Naive thymus-derived CD4-positive, alpha-beta T cell (primary cell): ENCODE measurements at places on chromosomes 3 and 15. TPM values are rescaled to one million over a fixed set of nuclear protein-coding genes. Genes with fewer than 3 reads are reported as not detected.

DNA sequence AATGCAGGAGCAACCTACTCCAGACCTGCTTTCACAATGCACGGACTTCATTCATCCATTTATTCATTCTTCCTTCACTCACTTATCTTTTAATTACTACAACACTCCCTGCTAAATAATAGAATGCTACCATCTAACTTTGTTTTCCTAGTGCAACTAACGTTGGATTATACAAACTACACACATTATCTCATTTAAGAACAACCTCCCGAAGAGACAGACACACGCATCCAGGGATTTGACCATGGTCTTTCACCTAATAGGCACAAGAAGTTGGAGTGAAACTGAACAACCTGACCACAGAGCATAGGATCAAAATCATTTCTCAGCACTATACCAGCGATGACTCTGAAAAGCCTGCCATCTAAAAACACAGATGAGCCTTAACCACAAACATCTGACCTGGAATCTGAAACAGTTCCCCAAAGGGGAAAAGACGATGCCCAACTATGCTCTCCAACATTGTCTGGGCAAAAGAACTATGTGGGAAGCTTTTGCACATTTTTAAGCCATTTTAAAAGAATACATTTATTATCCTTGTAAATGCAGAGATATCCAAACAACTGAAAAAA, 21.0 kb downstream of the ZNF385D start:
- no peaks in the 10 kb centered on the region for H3K4me1 ChIP-seq
- no peak overlapping the region for H3K4me3 ChIP-seq

GRCh38 chr3:142706321-142707127, 17.3 kb upstream of the TRPC1 start:
- DNase-seq = no peak
- H3K27ac ChIP-seq = no peak overlapping the region
- no peaks in the 10 kb centered on the region for H3K27me3 ChIP-seq
- H3K36me3 ChIP-seq = no peaks in the 10 kb centered on the region
- H3K4me3 ChIP-seq = no peak overlapping the region

DNA sequence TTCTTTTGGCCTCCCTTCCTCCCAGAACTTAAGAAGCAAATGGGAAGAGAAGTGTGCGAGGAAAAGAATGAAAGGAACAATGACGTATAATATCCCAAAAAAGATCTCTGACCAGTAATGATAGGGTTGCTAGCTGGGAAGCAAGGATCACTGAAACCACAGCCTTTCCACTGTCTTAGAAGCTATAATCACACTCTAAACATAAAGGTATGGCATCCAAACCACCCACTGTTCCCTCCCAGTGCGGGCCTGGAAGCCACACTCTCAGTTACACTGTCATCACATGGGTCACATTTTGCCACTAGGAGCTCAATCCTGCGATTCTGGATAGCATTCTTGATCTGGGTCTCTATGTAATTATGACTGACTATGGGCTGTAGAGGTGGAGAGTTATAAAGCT, 131.6 kb upstream of the HACD2 start:
- H3K27me3 ChIP-seq = no peaks in the 10 kb centered on the region
- no peak overlapping the region for H3K4me3 ChIP-seq
- no peaks in the 10 kb centered on the region for H3K36me3 ChIP-seq
- no peak overlapping the region for H3K27ac ChIP-seq

- H3K27me3 ChIP-seq = no peaks in the 10 kb centered on the region
- H3K4me3 ChIP-seq = no peak overlapping the region
- H3K36me3 ChIP-seq = no peaks in the 10 kb centered on the region
- H3K4me1 ChIP-seq = peaks cover 24% of the 10 kb centered on the region
- no peak overlapping the region for H3K27ac ChIP-seq
- no peak for DNase-seq
Measured at GRCh38 chr15:90407871-90408317, 19.9 kb downstream of the IQGAP1 start.

DNA sequence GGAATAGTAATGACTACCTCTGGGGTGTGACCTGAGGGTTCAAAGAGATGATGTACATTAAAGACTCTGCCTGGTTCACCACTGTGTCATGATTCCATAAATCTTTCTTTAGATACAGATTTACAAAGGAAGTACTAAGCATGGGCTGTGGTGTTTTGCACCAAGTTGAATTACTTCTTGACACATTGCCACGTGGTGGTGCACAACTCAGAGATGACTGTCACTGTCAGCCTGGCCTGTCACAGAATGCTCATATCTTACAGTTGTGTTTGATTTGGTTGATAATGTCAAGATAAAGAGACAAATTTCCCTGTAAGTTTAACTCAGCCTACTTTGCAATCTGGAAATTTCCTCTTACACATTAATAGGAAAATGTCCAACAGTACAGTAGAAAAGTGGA, 3.2 kb downstream of the CTDSPL start:
- no peaks in the 10 kb centered on the region for H3K4me1 ChIP-seq
- no peak overlapping the region for H3K27ac ChIP-seq
- DNase-seq = no peak
- H3K4me3 ChIP-seq = no peak overlapping the region
- H3K27me3 ChIP-seq = no peaks in the 10 kb centered on the region

DNA sequence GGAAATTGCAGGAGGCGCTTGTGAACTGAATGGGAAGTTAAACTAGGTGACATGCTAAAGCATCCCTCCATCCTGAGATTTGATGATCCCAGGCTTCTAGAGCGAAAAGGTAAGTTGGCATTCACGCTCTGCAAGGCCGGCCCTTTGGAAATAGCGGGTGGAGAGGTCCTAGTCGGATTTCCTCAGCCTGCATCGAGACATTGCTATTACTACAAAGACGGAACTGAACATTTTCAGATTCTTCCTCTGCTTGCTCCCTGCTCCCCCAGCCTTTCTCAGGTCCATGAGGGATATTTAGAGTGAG, 77.7 kb downstream of the DGKG start:
- H3K27ac ChIP-seq = no peak overlapping the region
- H3K4me1 ChIP-seq = no peaks in the 10 kb centered on the region
- H3K36me3 ChIP-seq = no peaks in the 10 kb centered on the region
- no peak overlapping the region for H3K4me3 ChIP-seq
- DNase-seq = no peak
- H3K27me3 ChIP-seq = no peaks in the 10 kb centered on the region

DNA sequence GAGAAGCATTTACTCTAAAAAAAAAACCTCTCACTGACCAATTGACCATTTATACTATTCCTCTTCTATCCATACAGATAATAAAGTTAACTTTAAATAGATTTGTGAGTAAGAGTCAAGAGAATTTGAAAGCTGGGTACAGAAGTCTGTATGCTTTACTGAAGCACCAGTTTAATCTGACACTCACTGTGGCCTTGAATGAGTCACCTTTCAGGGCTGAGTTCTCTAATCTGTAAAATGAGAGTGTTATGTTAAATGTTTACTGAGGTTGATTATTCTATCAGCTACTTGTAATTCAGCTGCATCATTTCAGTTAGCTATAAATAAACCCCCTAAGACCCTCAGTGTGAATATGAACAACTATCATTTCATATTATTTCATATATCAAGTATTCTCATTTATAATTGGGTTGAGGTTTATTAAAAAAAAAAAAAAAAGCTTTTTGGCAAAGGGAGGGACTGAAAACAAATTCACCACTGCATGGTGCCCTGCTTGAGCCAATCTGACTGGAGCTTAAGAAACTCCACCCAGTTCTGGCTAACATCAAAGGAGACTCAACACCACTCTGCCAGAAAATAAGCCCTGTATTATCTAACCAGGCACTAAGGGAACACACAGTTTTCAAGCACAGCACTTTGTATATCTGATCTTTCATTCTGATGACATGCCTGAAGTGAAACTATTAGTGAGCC, 2.8 kb downstream of the MAP4 start:
- H3K27me3 ChIP-seq = no peaks in the 10 kb centered on the region
- no peak overlapping the region for H3K4me3 ChIP-seq
- peaks cover 6% of the 10 kb centered on the region for H3K4me1 ChIP-seq
- H3K36me3 ChIP-seq = no peaks in the 10 kb centered on the region

DNA sequence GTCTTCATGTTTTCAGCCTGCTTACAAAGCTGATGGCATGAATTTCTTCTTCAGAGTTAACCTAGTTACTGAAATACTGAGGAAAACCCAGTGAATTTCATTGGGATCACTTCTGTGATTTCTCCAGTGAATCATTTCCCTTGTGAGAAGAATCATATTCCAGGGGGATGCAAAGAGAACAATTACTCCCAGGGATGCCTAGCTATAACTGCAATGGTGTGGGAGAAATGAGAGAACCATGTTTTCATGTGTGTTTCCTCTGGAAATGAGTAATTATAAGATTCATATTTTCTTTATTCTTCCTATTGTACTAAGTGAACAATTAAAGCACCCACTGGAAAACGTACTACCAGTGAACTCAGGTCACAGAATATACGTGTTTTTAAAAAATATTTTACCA, 485.4 kb downstream of the GRM7 start:
- no peaks in the 10 kb centered on the region for H3K27me3 ChIP-seq
- H3K4me1 ChIP-seq = no peaks in the 10 kb centered on the region
- H3K36me3 ChIP-seq = no peaks in the 10 kb centered on the region
- no peak for DNase-seq

DNA sequence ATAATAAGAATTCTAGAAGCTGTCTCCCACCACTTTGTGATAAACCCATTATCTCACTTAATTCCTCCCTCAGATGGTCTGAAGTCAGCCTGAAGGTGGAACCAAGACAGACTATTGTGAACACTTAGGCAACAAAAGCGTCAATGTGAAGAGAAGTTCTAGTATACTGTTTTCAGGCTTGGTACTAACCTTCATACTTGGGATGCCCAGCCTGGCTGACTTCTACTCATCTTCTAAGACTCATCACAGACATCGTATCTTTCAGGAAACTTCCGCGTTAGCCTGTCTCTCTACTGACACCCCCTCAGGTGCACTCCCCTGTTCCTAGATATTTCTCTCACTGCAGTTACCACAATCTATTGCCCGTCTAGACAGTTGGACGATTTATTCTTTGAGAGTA, 201.2 kb downstream of the SATB1 start:
- H3K4me1 ChIP-seq = no peaks in the 10 kb centered on the region
- H3K4me3 ChIP-seq = no peak overlapping the region
- no peak for DNase-seq
- no peak overlapping the region for H3K27ac ChIP-seq
- H3K36me3 ChIP-seq = no peaks in the 10 kb centered on the region

- DNase-seq = no peak
- H3K27me3 ChIP-seq = no peaks in the 10 kb centered on the region
- H3K4me3 ChIP-seq = no peak overlapping the region
- no peak overlapping the region for H3K27ac ChIP-seq
- H3K4me1 ChIP-seq = no peaks in the 10 kb centered on the region
Measured at GRCh38 chr3:59850417-59850816, 800.6 kb upstream of the CFAP20DC start.

DNA sequence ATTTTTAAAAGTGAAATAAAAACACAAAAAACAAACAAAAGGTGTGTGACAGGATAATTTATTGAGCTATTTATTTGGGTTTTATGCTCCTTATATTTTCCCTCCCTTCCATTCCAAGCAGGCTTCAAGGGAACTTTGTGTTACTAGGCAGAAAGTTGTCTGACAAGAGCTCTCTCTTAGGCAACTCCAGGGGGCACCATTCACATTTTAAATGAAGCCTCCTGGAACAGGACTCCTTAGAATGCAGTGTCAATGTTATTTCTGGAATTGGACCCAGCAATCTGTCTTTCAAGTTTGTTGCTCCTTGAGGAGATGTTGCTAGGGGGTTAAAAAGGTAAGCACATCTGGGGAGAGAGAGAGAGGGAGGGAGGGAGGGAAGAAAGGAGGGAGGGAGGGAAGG, 5.4 kb upstream of the RFX7 start:
- H3K27me3 ChIP-seq = no peaks in the 10 kb centered on the region
- no peak for DNase-seq
- H3K4me1 ChIP-seq = peaks cover 15% of the 10 kb centered on the region
- H3K27ac ChIP-seq = no peak overlapping the region
- no peaks in the 10 kb centered on the region for H3K36me3 ChIP-seq

GRCh38 chr3:45841420-45841756, 531 bp downstream of the LZTFL1 start:
- H3K4me3 ChIP-seq = peak overlapping the region; percentile 77
- DNase-seq = peak; percentile 42
- H3K4me1 ChIP-seq = peaks cover 8% of the 10 kb centered on the region
- H3K27ac ChIP-seq = peak overlapping the region; percentile 88
- no peaks in the 10 kb centered on the region for H3K36me3 ChIP-seq
- H3K27me3 ChIP-seq = no peaks in the 10 kb centered on the region

- H3K36me3 ChIP-seq = no peaks in the 10 kb centered on the region
- H3K27me3 ChIP-seq = no peaks in the 10 kb centered on the region
- no peak for DNase-seq
- no peak overlapping the region for H3K4me3 ChIP-seq
- H3K27ac ChIP-seq = no peak overlapping the region
- no peaks in the 10 kb centered on the region for H3K4me1 ChIP-seq
Measured at GRCh38 chr3:40741729-40742128, 217.0 kb downstream of the ZNF621 start.

DNA sequence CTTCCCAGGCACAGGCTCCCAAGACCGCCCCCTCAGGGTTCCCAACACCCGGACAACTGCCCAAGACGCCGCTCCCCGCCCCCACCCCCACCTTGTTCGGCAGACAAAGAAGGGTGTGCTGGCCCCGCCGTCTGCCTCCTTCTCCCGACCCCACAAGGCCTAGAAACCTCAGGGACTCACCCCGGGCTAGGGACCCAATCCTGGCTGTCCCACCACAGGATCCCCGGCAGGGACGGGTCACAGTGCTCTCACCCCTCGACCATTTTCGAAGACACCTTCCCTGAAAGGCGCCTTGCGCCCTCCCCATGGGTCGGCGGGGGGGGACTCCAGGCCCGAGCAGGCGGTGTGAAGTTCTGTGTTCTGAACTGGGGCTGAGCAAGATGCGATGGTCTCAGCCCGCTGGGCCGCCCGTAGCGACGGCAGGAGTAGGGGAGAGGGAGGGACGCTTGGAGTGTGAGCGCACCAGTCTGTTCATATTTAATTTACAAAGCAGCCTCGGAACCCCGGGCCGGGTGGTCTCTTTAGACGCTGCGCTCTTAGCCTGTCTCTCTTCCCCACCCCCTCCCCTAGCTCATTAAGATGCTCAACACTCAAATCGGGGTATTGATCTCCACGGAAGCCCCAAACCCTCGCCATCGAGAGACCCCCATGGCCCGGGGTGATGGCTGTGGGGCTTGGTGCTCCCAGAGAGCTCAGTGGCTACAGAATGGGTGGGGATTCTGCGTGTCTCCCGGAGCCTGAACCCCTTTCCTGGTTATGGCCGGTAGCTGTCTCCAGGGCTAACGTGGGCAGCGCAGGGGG, 1.4 kb upstream of the ISLR2 start:
- H3K36me3 ChIP-seq = no peaks in the 10 kb centered on the region
- H3K27me3 ChIP-seq = peaks cover 13% of the 10 kb centered on the region
- no peak for DNase-seq
- H3K4me3 ChIP-seq = no peak overlapping the region
- H3K27ac ChIP-seq = no peak overlapping the region
- peaks cover 4% of the 10 kb centered on the region for H3K4me1 ChIP-seq

UQCRC1 gene
- total RNA-seq = 89.0 TPM

PCLAF gene
- 1.3 TPM for total RNA-seq

EPHA6 gene
- not detected for total RNA-seq

CPA3 gene
- 4.1 TPM for total RNA-seq

PCSK6 gene
- not detected for total RNA-seq

TTLL13 gene
- 0.85 TPM for total RNA-seq

SPINK8 gene
- not detected for total RNA-seq

GOLGA6L10 gene
- total RNA-seq = 3.6 TPM

ARGFX gene
- total RNA-seq = not detected

CHRNA3 gene
- total RNA-seq = not detected

SLC24A5 gene
- total RNA-seq = not detected

OSTN gene
- not detected in 2 replicates for total RNA-seq

THSD4 gene
- total RNA-seq = not detected in 2 replicates
